Stimulated activated naive CD4-positive, alpha-beta T cell treated with Interleukin-2 at 50 U/mL for 16 hours (primary cell): ENCODE measurements at places on chromosomes 16 and 17.

DNA sequence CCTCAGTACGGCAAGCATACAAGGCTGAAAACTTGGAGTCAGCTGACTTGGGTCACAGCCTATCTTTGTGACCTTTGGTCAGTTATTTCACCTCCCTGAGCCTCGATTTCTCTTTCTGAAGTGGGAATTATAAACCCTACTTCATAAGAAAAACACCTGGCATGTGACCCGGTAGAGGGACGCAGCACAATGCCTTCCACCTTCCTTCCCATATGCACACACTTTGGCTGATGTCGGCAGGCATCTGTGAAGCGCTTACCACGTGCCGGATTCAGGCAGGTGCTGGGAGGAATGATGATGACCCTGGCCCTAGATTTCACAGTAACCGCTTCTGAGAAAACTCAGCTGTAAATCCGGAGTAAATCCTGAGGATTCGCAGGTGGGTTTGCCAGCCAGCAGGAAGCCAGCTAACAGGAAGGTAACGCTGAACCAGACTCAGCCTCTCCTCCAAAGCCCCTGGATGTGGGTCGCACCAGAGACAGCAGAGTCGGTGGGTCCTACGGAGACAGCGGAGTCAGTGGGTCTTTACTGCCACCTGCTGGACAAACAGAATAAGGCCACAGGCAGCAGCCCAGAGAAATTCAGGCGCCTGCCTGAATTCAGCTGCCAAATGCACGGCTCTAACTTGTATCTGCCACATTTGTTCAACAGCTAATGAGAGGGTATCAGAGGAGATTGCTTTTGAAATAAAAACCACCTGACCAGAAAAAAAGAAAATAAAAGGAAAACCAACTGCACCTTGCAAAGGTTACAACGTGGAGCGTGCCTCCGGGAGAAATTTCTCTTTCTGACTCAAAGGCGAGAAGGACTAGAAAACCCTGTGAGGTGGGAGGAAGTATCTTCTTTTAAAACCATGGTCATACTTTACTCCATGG lies 16.6 kb downstream of the COPRS start:
- peak; percentile 46 for DNase-seq

DNA sequence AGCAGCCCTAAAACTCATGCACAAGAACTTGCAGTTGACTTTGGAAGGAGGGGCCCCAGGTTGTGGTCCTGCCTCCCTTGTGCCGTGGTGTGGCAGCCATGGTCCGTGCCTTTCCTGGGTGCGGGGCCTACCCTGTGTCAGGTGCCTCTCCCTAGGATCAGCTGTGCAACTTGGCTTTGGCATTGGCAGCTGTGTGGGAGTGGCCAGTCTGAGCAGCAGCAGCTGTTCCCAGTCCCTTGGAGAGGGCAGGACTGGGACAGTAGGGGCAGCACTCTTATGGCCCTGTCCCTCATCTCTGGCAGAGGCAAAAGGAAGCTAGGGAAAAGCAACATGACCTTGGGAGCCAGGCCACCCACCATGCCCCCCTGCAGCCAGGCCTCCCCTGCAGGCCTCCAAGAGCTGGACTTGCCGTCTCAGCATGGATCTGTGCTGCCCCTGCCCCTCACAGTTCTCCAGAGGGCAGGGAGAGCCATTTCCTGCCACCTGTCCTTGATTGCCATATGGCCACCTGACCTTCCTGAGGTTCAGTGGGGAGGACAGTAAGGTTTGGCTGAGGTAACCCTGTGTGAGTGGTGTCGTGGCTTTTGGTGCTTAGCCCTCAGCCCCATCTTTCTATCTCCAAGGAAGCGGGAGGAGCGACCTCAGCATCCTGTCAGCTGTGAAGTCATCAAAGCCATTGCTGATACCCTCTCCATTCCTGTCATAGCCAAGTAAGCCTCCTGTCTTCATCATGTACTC lies 15.5 kb upstream of the NFATC3 start:
- DNase-seq = peak; percentile 13

- DNase-seq = peak; percentile 41
Observed at GRCh38 chr17:39231591-39232551, 6.1 kb upstream of the STAC2 start.

DNA sequence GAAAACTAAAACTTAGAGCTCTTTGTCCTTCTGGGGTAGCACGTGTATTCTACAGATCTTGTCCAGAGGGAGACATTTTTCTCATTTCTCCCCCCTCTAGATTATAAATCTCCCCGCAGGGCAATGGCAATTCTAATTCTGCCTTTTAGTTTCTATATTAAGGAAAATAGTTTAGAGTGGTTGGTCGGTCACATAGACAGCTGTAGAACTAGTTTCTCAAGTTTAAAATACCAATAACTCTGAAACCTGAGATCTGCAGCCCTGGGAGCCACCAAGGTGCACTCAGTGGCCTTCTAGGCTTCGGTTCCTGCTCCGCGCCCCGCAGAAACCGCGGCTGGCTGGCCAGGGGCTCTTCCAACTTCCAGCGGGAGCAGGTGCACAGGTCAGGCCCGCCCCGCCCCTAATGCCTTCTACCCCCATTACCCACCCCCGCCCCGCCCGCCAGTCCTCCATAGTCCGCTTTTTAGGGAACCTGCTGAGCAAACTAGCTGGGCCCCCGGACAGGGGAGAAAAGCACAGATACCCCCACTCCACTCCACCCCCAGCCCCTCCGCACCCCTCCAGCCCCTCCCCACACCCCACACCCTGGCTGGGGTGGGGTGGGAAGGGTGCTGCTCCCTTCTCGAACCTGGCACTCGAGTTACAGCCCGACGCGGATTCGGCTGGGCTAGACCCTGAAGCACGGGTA lies 431 bp downstream of the SLFN11 start:
- DNase-seq = peak; percentile 14

DNA sequence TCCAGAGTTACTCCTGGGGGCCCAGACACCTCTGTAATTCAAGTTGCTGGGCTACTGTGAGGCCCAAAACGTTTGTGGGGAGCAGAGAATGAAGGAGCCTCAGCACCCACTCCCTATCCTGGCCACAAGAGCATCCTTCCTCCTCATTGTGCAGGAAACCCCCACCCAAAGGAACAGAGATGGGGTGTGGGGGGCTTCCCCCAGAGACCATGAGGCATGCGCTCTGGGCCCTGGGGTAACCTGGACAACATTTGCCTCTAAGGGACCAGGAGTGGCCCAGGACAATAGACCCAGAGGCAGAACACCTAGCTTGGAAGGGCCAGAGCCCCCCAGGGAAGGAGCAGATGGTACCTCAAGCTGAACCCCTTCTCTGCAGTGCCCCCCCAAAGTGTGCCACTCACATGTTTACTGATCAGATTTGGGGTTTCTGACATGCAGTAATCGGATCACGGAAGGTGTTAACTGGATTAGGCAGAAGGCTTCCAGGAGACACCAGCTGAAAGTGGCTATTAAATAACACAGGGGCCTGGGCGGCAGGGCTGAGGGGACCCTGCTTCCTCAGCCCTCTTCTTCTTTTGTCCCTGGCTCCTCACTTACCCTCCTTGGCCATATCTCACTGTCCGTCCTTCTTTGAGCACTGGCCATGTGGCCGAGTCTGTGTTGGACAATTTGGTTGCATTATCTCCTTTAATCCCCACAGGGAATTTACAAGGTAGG lies 50.8 kb downstream of the SDK2 start:
- no peak for DNase-seq

DNA sequence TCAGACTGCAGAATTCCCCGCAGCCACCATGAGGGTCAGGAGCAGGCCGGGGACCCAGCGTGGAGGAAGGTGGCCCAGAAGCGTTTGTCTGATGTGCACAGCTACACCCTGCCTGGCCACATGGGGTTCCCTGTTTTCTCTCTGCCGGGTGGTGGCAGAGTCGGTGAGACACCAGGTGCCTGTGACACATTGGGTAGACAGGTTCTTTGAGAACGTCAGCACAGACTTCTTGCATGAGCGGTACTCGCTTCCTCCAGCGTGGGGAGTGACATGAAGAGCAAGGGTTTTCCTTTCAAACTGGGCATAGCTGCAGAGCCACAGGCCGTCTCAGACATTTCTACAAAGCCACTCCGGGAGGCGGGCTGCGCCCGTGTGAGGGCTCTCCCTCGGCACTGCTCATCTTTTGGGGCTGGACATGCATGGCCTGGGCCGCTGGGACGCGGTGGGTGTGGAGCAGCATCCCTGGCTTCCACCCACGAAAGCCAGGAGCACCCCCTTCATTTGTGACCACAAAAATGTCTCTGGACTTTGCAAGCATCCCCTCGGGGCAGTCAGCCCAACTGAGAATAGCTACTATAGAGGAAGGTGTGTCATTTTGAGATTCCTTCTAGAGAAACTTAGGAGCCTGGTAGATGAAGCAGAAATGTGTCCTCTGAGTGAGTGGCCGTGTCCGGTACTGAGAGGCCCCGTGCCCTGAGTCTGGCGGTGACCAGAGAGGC lies 26.0 kb downstream of the NME3 start:
- DNase-seq = no peak

- peak; percentile 38 for DNase-seq
Observed at GRCh38 chr16:3235856-3236669, 1.1 kb upstream of the ZNF200 start.

DNA sequence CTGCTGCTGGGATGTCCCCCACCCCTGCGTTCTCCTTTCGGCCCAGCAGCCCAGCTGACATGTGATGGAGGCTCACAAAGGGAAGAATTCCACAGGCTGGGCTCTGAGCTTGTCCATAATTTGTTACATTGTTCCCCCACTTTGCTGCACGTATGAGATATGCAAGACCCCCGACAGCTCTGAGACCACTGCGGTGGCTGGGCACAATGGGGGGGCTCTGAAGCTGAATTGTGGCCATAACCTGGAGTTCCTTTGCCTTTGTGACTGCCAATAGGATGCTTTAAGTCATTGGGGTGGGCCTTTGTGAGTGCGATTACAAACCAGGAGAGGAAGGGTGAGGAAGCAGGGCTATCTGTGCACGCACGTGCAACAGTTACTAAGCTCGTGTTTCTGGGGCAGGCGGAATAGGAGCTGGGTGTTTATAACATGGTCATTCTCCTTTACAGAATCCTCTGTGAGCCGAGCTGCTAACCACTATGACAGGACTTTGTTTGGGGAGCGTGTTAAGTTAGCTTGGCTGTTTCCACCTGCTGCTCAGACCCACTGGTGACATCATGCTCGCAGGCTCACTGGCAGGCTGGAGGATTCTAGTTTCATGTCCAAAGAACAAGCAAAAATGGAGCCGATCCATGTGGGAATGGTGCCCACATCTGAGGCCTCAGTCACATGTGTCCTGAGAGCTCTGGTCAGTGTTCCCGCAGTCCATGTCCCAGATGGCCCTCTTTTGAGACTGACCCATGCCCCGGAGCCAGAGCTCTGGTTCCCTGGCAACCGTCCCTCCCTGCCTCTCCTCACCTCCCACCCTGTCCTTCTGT lies 208.3 kb upstream of the SALL1 start:
- DNase-seq = no peak

GRCh38 chr17:38616361-38616760 lies 10.6 kb upstream of the SRCIN1 start:
- no peak for DNase-seq

DNA sequence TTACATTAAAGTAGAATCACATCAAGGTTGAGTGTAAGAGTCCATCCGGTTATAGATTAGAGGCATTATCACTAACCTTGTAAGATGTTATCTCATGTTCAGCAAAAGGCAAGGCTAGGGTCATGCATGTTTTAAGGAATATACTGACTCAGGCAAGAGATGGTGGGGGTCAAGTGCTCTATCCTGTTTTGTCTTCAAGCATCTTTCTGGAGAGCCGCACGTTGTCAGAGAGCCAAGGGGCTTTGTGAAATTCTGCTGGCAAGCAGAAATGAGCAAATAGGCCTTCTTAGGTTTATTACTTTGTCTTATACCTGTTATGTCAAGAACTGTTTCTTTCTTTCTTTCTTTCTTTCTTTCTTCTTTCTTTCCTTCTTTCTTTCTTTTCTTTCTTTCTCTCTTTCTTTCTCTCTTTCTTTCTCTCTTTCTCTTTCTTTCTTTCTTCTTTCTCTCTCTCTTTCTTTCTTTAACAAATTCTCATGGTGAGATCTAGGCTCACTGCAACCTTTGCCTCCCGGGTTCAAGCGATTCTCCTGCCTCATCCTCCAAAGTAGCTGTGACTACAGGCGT lies 47.3 kb upstream of the IL34 start:
- no peak for DNase-seq

GRCh38 chr16:76276745-76277438 lies at the start of gene CNTNAP4:
CNTNAP4 (plus strand) TSS chr16:76277401; CDS start chr16:76277663, 262 bp downstream.
- DNase-seq = no peak

GRCh38 chr17:9904277-9905077 lies 594 bp downstream of the RCVRN start:
- DNase-seq = no peak

DNA sequence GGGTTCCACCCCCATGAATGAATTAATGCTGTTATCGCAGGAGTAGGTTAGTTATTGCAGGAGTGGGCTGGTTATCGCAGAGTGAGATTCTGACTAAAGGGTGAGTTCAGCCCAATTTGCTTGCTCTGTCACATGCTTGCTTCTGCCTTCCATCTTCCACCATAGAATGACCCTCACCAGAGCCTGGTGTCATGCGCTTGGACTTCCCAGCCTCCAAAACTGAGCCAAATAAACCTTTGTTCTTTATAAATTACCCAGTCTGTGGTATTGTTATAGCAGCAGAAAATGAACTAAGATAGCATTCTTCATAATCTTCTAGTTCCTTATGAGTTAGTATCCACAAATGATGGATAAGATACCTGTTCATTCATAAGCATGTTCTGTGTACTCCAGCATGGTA lies 235.1 kb upstream of the TBX2 start:
- no peak for DNase-seq

GRCh38 chr17:50770346-50770745 lies 3.0 kb upstream of the ANKRD40CL start:
- no peak for DNase-seq

DNA sequence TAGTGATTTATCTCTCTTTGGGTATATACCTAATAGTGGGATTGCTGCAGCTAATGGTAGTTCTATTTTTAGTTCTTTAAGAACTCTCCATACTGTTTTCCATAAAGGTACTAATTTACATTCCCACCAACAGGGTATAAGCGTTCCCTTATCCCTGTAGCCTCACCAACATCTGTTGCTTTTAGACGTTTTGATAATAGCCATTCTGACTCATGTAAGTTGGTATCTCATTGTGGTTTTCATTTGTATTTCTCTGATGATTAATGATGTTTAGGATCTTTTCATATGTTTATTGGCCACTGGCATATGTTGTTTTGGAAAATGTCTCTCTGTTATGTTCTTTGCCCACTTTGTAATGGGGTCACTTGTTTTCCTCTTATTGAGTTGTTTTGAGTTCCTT lies 88.5 kb upstream of the ZNF267 start:
- DNase-seq = no peak

- no peak for DNase-seq
Observed at GRCh38 chr17:8005357-8005756, 2.9 kb downstream of the GUCY2D start.

DNA sequence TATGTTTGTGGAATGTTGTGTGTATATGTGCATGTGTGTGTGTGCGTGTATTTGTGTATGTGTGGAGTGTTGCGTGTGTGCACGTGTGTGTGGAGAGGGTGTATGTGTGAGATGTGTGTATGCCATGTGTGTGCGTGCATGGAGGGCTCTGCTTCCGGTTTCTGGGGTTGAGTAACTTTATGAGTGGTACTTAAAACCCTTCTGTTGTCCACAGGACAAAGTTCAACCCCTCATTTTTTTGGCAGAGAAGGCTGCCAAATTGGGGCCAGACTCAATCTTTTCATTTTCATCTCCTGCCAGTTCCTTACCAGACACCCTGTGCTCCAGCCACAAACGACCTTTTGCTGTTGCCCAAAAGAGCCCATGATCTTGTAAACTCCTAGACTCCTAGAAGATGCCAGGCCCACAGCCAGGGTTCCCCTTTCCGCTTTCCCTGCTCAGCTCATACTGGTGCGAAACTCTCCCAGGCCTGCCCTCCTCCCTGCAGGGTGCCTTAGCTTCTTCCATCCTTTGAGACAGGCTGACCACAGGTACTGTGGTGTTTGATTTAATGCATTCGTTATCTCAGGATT lies 100.2 kb downstream of the CMIP start:
- DNase-seq = no peak
